Liver (tissue), 10 donors: ENCODE measurements at places on chromosomes 7 and 10.
A peak's percentile ranks its signal among the peaks of the same experiment; 100 is the strongest.

DNA sequence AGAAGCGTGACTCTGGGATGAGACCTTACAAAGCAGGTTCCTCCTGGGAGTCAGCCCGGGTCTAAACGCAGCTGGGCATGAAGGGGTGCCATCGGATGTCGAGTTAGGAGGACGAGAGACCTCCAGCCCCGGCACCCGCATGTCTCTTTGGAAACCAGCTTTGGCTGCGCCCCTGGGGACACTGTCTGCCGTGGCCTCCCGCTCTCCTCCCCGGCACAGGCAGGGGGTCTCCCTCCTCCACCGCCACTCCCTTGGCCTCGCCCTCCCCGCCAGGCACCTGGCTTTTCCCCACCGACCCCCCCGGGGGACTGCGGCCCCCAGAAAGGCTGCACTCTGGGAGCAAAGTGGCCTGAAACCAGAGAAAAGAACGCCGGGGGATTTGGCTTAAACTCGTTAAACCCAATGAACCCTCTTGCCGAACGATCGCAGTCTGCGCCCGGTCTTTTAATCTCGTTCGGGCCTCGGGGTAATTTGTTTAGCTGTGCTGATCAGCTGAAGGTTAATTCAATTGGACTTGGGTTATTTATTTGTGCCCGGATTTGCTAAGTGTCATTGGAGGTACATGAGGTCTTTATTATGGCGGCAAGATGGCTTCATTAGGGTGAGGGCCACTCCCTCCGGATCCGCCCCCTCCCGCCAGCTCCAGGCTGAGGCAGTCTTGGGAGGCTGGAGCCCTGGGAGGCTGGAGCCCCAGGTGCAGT is 16.4 kb upstream of the PSMG3 start:
- DNase-seq = no peak

- DNase-seq = no peak
Observed at GRCh38 chr10:34256216-34256615, 558.9 kb downstream of the PARD3 start.

DNA sequence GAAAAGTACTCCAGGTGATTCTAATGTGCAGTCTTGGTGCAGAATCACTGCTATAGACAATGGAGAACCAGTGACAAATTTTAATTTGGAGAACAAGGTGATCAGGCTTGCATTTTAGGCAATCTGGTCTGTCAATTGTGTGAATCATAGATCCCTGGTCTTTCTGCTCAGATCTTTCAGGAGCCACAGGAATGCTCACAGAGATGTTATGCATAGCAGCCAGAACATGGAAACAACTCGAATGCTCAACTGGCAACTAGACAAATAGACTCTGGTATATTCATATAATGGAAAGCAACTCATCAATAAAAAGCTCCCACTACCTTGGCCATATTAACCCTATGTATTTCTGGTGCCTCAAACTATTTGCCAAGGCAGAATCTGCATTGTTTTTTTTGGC is 209.1 kb downstream of the PHF14 start:
- DNase-seq = no peak

DNA sequence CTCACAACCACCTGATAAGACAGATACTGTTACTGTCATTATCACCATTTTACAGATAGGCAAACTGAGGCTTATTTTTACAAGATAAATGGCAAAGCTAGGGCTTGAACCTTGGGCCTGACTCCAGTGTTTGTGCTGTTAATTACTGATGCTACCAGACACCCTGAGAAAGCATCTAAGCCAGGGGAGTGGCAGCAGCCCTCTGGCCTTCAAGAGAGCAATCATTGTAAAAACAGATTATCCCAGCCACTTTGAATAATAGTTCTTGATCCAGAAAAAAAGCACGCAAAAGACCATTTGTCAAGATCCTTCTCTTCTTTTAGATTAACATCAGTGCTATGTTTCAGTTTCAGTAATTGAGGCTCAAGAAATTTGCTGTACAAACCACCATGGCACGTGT is 109.5 kb downstream of the PLCE1 start:
- DNase-seq = no peak

DNA sequence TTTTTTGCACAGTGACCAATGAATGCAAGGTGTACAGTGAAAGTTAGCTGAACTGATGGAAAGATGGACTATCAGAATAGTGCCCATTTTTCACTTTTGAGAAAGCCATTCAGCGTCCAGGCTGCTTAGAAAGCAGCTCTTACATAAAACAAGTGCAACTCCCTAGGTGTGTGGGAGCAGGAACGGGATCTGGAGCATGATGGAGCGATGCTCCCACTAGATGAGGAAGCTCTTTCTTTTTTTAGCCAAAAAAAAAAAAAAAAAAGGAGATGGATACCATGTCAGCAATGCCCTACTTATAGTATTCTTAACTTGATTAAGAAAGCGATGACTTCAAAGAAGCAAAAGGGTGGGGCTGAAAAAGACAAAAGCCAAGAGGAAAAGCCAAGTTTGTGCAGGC is 925.5 kb downstream of the GATA3 start:
- DNase-seq = no peak

DNA sequence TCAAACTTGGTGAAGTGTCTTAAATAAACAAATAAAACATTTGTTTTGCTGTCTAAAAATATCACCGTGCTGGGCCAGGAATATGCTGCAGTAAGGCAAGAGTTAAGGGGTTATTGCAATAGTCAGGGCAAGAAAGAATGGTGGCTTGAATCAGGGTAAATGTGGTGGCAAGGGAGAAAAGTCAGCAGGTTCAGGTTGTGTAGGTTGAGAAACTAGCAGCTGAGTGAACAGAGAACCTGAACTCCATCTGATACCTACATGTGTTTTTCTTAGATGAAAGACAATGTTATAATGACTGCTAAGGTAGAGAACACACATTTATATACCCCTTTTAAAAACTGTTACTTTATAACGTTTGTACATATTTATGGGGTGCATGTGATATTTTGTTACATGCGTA is 28.7 kb downstream of the OTUD1 start:
- no peak for DNase-seq

GRCh38 chr10:79941585-79942210 is 7.2 kb downstream of the SFTPD start:
- DNase-seq = peak; percentile 20

DNA sequence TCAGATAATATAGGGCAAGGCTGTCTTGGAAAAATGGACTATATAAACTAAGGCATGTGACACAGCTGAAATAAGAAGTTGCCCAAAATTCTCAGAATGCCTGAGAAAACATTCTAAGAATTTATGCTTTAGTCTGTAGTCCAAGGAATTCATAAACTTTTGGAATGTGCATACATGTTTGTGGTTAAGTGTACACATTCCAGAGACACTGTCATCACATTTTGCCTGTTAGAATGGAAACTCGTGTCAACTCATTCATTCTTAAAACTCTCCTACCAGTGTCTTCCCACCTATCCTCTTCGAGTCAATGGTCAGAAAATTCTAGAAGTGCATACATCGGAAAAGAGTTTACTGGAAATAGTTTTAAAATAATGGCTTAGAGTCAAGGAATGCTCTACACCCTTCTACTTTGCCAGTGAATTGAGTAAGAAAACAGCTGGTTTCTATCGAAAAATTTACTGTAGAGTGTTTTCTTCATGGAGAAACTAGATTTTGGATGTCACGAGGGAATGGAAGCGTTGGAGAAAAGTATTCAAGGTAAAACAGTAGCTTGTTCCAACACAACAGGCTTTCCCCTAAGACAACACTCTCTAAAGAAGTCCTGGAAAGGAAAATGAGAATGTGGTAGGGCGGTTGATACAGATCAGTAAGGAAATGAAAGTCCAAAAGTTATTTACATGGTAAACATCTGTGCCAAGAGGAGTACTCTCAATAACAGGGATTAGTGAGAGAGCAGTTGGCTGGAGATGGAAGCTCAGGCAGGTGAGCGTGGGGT is 1177.6 kb upstream of the C7orf33 start:
- DNase-seq = no peak

- no peak for DNase-seq
Observed at GRCh38 chr7:7639421-7639820, 1.1 kb upstream of the UMAD1 start.

- DNase-seq = peak; percentile 82
Observed at GRCh38 chr10:69392481-69393000, 24.2 kb downstream of the TACR2 start.

DNA sequence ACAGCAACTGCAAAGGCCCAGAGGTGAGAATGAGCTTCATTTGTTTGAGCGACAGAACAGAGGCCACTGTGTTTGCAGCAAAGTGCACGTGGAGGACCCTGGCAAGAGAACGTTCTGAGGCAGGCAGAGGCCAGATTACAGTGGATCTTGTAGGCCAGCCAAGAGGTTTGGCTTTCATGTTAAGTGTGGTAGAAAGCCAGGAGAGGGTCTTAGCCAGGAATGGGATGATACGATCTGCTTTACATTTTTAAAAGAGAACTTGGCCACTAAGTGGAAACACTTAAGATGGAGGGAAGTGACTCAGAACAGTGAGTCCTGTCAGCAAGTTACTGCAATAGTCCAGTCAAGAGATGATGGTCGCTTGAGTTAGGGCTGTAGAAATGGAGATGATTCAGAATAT is 4.6 kb downstream of the CCDC136 start:
- no peak for DNase-seq

GRCh38 chr10:17743437-17743836 is 8.6 kb upstream of the TMEM236 start:
- DNase-seq = no peak

GRCh38 chr10:32376771-32377170 is 29.8 kb upstream of the EPC1 start:
- no peak for DNase-seq

- DNase-seq = no peak
Observed at GRCh38 chr7:28558236-28558635, 145.9 kb downstream of the CREB5 start.

DNA sequence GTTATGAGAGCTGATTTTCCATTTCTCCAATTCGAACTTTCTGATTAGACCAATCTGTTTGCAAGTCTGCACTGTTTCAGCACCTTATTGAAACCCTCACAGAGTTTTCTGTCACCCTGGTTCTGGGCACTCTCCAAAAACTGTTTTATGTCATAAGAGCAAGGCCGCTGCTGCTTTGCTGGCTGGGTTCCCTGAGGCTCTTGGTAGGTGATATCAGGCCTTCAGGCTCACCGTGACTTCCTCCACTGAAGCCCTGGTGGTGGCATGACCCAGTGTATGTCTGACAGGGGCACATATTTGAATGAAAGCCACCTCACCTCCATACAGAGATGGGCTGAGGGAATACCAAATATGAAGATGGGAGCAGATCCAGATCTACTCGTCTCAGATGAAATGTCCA is 8.3 kb downstream of the RABGEF1 start:
- no peak for DNase-seq

GRCh38 chr10:62045765-62046521 is 144.4 kb downstream of the ARID5B start:
- DNase-seq = no peak

DNA sequence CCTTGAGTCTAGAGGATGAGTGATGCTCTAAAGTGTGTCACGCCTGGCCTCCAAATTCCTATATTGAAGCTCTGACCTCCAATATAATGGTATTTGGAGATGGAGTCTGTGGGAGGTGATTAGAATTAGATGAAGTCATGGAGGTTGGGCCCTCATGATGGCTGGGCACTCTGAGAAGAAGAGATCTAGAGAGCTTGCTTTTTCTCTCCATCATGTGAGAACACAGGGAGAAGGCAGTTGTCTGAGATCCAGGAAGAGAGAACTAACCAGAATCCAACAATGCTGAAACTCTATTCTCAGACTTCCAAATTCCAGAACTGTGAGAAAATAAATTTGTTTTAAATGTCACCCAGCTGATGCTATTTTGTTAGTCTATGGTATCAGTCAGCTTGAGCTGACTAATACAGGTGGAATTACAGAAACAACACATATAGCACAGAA is 15.1 kb downstream of the RNF216 start:
- DNase-seq = no peak

- DNase-seq = no peak
Observed at GRCh38 chr7:49624611-49625010, 148.8 kb upstream of the VWC2 start.

DNA sequence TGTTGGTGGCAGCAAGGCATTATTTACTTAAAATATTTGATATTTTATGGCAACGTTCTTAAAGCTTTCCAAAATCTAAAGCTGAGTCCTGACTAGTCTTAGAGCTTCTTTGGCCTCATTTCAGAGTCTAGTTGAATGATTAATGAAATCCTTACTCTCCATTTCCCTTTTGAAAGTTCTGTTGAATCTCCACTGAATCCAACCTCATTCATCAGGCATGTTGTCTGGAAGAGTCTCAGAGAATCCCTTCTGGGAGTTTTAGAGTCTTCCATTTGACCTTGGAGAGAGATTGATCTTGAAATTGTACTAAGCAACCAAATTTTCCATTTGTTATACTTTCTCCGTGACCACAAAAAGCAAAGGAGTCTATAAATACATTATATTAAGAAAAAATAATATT is 198.5 kb upstream of the TMEM196 start:
- no peak for DNase-seq

DNA sequence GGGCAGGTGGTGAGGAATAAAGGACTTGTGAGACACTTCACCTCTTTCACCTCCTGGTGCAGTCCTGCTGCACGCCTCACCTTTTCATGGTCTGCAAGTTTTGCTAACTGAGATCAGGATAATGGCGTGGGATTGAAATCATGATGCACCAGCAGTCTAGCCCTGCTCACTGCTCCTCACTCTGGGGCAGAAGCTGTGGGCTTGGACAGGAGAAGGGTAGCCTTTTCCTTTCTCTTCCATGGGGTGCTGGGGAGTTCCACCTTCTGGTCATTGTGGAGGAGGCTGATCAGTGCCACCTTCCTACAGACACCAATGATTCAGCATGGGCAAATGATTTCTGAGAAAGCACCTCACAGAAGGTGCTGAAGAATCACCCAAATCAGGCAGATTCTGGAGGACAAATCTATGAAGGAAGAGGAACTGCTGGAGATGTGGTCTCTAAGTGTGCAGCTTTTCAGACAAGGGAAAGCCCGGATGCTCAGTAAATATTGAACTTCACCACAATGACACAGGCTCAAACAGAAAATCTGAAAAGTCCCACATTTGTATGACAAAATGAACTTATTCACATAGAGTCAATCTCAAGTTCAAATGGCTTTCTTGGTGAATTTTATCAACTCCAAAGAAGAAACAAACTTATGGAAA is 19.7 kb downstream of the MBL2 start:
- DNase-seq = no peak

DNA sequence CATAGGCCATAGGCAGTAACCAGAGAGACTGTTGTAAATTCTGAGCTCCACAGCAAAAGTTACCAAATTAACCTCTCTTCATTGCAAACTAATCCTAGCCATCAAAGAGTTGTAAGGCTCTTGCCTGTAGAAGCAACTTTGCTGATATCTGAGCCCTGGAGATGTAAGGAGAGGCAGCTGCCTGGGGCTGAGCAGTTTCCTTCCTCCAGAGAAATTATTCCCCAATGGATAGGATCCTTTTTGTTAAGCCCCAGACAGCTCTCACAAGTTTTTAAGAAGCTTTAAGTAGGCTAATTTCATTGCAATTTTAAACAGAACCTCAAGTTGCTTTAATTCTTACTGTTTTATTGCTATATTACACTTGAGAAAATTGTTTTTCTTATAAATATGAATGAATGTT is 211.1 kb downstream of the GALNT17 start:
- no peak for DNase-seq

GRCh38 chr10:51097546-51097945 is 23.3 kb downstream of the PRKG1 start:
- no peak for DNase-seq

GRCh38 chr7:49774459-49775064 is 1.1 kb downstream of the VWC2 start:
- no peak for DNase-seq
